ENCODE measurements at places on chromosomes 11 and 22. TPM values are rescaled to one million over a fixed set of nuclear protein-coding genes. Genes with fewer than 3 reads are reported as not detected.

The GAL3ST3 gene
- 12.2 TPM for total RNA-seq

The TMPRSS4 gene
- not detected for total RNA-seq

The MS4A7 gene
- total RNA-seq: not detected

DNA sequence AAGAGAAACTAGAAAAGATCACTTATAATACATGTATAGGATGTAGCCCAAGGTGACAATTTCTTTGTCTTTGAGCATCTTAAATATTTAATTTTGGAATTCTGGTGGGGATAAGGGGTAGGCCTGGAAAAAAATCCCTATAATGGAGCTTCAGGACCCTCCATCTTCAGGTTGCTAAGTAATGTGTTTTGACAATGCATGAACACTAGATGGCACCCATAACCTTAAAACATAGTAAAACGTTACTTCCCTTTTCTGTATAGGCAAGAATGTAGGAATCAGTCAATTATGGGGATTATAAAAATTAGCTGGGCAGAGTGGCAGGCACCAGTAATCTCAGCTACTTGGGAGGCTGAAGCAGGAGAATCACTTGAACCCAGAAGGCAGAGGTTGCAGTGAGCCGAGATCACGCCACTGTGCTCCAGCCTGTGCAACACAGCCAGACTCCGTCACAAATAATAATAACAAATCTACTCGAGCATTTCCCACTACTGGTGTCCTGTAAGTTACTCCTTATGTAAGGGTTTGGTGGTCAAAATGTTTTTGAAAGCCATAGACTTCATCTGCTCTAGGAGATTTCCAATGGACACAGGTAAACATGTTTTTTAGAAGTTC lies 541.9 kb upstream of the CCDC90B start:
- H3K4me3 ChIP-seq: no peak overlapping the region
- peaks cover 6% of the 10 kb centered on the region for H3K27me3 ChIP-seq
- H3K27ac ChIP-seq: no peak overlapping the region
- H3K36me3 ChIP-seq: no peaks in the 10 kb centered on the region

The LRRC10B gene
- total RNA-seq: 0.36 TPM

The GPR83 gene
- total RNA-seq: 0.26 TPM

GRCh38 chr22:33270596-33270995 lies 212.4 kb upstream of the SYN3 start:
- H3K27ac ChIP-seq: no peak overlapping the region
- H3K27me3 ChIP-seq: no peaks in the 10 kb centered on the region
- DNase-seq: no peak
- no peak overlapping the region for H3K4me3 ChIP-seq
- H3K36me3 ChIP-seq: no peaks in the 10 kb centered on the region

DNA sequence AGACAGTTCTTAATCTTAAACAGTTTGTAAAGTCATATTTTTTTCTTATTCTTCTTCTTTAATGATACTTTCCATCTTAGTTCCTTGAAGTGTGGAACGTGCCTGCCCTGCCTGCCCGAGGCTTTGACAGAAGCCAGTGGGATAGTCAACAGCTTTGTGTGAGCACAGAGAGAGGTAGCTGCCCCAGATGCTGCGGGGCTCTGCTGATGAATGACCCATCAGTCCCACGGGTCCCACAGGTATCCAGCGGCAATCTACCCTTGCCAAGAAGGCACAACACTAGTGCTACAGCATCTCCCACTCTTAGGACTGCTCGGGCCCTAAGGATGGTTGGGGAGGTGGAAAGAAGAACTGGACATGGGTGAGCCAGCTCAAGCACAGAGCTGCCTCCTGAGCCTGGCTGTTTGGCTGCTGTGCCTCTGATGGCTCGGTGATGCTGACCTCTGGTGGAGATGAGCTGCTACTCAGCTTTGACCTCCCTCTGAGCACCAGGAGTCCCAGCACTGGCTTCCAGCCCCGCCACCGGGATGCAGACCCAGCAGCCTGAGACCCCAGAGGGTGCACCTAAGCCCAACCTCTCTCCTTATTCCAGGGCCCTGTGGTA lies 11.8 kb upstream of the APLNR start:
- H3K36me3 ChIP-seq: no peaks in the 10 kb centered on the region
- no peak overlapping the region for H3K4me3 ChIP-seq
- no peak overlapping the region for H3K27ac ChIP-seq
- peak; percentile 95 for DNase-seq
- H3K4me1 ChIP-seq: no peaks in the 10 kb centered on the region

DNA sequence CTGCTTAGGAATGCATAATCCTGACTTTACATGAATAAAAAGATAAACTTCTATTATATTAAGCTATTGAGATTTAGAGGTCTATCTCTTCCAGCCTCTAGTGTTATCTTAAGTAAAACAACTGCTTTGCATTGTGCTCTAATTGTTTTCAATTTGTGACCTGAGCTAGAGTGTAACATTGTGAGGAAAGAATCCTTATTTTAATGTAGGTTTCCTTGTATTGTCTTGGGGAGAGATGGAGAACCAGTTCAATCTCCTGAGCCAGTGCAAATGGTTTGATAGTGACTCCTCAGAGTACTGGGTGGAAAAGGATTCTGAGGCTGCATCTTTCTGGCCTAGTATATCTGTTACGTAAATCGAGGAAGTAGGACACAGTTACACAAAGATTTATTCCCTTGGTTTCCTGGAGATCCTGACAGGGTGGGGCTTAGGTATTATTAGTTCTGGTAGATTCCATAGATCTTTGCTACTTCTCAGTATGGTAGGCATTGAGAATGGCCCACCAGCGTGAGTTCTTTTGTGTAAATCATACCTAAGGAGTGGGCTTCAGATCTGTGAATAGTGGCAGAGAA lies 683.5 kb upstream of the CCDC179 start:
- peak overlapping the region; percentile 34 for H3K4me3 ChIP-seq
- no peaks in the 10 kb centered on the region for H3K27me3 ChIP-seq
- DNase-seq: no peak
- H3K4me1 ChIP-seq: peaks cover 19% of the 10 kb centered on the region

The APOA1 gene
- 91.8 TPM for total RNA-seq

The NNMT gene
- total RNA-seq: not detected

The FAM118B gene
- total RNA-seq: 37.2 TPM

The MMP13 gene
- total RNA-seq: not detected

GRCh38 chr22:25404556-25404927 lies 159.9 kb upstream of the GRK3 start:
- H3K27ac ChIP-seq: no peak overlapping the region
- peak; percentile 80 for DNase-seq

- H3K27me3 ChIP-seq: peaks cover 4% of the 10 kb centered on the region
- no peak overlapping the region for H3K27ac ChIP-seq
These were observed 8.3 kb upstream of the KCNJ11 start for GRCh38 chr11:17396598-17397310.

GRCh38 chr11:130613396-130613795 lies 165.0 kb downstream of the ADAMTS15 start:
- no peaks in the 10 kb centered on the region for H3K36me3 ChIP-seq
- H3K4me3 ChIP-seq: no peak overlapping the region
- no peak overlapping the region for H3K27ac ChIP-seq
- no peak for DNase-seq
- H3K4me1 ChIP-seq: no peaks in the 10 kb centered on the region
- no peaks in the 10 kb centered on the region for H3K27me3 ChIP-seq

DNA sequence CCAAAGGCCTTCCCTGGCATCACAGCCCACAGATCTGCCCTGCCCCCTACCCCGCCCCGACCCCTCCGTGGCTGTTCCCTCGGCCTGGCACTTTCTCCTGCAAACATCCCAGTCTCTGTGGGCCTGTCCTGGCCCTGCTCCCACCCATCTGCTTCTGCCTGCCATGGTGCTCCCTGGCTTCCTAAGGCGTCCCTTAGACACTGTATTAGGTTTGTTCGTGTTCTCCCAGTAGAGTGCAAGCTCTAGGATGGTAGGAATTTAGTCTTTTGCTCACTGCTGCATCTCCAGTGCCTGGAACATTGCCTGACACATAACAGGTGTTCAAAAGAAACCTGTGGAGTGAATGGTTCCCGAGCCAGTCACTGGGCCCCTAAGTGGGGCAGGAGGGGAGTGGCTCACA lies 69.6 kb upstream of the PITPNB start:
- H3K27me3 ChIP-seq: no peaks in the 10 kb centered on the region
- H3K36me3 ChIP-seq: no peaks in the 10 kb centered on the region
- H3K4me3 ChIP-seq: no peak overlapping the region
- H3K4me1 ChIP-seq: no peaks in the 10 kb centered on the region
